ENCODE measurements at places on chromosomes 4 and X.

DNA sequence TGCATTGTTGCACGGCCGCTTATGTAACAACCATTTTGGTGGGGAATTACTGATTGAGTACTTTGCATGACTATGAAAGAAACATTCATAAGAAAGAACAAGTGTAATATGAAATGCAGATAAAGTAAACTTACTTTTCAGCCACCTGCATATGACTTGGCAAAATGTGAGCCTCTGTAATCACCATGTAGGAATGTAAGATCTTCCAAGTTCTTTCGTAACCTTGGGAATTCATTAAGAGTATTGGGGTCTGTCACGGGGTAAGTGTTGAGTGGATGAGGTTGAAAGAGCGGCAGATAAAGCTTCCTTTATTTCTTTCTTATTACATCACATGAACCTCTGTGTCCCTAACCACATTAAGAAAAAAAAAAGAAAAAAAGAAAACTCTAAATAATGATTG, 348.5 kb upstream of the NR3C2 start:
- no peak for DNase-seq

- no peak for DNase-seq
These were observed 44.4 kb downstream of the SEL1L3 start for GRCh38 chr4:25818371-25818871.

GRCh38 chrX:23908219-23909004, 606 bp downstream of the CXorf58 start:
- no peak for DNase-seq

DNA sequence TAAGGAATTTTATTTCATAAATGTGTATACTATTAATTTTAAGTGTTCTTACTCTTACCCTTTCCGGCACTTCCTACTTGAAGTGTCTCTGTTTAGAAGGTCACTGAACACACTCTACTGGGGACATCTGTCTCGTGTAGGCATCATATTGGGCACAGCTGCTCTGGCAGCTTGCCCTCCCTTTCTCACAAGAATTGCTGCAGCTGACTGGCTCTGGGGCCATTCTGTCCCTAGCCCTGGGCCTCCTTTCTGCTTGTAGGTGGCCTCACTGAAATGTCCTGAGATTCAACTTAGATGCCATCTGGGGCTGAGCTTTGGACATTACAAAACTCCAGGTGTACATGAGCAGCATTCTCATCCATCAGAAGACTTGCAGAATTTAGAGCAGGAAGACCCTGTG, 49.6 kb downstream of the SMAD1 start:
- DNase-seq: no peak

DNA sequence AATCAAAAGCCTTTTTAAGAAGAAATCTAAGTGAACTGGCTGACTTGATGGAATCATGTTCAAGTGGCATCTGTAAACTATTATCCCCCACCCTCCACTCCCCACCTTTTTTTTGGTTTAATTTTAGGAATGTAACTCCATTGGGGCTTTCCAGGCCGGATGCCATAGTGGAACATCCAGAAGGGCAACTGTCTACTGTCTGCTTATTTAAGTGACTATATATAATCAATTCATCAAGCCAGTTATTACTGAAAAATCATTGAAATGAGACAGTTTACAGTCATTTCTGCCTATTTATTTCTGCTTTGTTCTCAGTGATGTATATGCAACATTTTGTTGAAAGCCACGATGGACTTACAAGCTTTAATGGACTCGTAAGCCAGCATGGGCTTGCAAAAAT, 162.3 kb downstream of the STIM2 start:
- DNase-seq: no peak

DNA sequence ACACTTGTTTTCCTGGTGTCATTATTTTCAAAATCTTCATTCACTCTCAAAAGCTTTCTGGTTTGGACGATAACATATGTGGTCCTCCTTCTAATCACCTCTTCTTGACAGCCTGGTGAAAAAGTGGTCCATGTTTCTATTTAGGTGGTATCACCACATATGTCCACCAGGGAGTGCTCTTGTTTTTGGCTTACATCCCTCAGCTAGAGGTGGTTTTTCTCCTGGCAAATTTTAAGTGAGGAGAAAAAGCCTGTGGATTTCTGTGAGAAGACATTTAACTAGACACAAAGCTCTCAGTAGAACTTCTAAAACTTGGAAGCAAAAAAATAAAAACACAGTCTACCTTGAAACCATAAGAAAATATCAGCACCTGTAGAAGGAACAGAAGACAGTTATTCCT, 58.0 kb upstream of the FRMPD4 start:
- peak; percentile 52 for DNase-seq

DNA sequence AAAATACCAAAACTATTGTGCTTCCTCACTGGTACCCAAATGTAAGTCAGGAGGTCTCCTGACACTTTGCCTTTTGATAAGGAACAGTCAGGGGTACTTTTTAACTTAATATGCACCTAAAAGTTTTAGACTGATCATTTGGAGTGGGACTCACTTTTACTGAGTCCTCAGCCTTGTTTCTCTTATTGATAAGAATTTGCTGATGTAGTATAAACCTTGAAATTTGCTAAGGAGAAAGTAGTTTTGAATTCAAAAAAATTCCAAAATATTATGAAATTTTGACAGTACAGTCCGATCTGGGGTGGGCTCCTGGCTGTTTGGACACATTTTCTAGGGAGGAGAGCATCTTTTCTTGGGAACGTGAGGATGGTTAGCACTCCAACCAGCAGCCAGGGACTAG, 91.4 kb upstream of the GATB start:
- DNase-seq: no peak

GRCh38 chr4:122602277-122603142, 18.4 kb downstream of the IL21 start:
- peak; percentile 37 for DNase-seq

- peak; percentile 98 for DNase-seq
These were observed at the start of gene TMEM47 for GRCh38 chrX:34656842-34657725. Gene TMEM47 (minus strand): TSS chrX:34657285. CDS start chrX:34657029, 256 bp downstream.

DNA sequence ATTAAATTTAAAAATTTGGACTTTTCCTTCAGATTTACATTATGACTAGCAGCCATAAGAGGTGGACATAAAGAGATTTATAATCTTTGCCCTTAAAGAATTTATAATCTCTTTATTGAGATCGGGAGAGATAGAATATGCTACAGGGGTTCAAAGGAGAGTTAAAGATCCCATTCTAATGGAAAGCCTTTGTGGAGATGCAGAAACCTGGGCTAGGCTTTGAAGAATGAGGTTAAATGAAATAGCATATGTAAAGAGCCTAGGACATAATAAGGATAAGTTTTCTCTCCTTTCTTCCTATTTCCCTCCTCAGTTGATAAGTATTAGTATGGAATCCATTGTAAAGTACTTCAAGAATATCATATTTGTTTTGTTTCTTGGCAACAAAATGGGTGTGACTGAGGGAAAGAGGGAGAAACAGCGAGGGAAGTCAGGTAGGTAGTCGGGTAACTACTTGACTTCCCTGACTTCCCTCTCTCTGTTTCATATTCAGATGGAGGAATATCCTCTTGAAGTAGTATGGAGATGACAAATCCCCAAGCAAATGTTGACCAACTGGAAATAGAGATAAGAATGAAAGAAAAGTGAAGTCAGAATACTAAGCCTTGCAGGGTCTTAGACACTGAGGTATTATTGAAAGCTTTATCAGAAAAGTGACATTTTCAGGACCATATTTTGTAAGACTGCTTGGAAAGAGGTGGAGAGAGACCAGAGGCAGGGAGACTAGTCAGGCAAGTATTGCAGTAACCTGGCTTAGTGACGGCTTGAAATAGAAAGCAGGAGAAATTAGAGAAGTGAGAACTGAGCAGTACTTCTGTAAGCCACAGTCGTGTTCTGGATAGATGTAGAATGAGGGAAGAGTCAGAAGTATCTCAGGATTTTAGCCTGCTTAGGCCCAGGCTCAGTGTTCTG, 82.9 kb downstream of the PDLIM5 start:
- no peak for DNase-seq

- no peak for DNase-seq
These were observed 9.6 kb upstream of the PPP3CA start for GRCh38 chr4:101356928-101357327.

- DNase-seq: peak; percentile 79
These were observed 25.1 kb upstream of the JAKMIP1 start for GRCh38 chr4:6225469-6225868.

DNA sequence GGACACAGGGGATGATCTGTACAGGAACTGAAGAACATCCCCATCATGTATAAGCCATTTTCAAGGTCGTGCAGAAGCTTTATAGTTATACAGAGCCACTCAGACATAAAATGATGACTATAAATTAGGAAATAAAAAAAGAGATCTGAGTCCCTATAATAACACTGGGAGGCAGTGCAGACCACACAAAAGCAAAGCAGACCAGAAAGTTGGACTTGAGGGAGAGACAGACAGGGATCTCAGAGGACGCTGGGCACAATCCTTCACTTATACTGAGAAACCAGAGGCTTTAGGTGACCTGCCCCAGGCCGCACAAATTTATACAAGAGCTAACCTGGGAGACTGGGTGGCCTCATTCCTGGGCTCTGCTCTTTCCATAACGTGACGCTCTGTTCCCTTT, 70.5 kb downstream of the HADH start:
- peak; percentile 32 for DNase-seq

- peak; percentile 68 for DNase-seq
These were observed 141.7 kb downstream of the HHIP start for GRCh38 chr4:144787365-144788258.

DNA sequence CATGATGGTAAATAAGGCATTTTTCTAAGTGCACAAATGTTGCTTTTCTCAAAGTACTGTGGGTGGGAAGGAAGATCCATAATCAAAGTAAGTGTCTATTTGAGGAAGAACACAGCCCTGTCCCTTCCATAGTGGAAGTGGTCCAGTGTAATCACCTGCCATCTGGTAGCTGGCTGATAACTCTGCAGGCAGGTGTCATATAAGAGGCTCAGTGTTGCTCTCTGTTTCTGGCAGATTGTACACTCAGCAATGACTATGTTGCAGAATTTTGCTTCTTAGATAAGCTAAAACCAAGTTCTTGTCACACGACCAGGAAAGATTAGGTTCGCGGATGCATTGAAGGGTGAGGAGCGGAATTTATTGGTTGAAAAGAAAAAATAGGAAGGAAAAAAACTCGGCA, 20.9 kb downstream of the SAGE1 start:
- DNase-seq: no peak

DNA sequence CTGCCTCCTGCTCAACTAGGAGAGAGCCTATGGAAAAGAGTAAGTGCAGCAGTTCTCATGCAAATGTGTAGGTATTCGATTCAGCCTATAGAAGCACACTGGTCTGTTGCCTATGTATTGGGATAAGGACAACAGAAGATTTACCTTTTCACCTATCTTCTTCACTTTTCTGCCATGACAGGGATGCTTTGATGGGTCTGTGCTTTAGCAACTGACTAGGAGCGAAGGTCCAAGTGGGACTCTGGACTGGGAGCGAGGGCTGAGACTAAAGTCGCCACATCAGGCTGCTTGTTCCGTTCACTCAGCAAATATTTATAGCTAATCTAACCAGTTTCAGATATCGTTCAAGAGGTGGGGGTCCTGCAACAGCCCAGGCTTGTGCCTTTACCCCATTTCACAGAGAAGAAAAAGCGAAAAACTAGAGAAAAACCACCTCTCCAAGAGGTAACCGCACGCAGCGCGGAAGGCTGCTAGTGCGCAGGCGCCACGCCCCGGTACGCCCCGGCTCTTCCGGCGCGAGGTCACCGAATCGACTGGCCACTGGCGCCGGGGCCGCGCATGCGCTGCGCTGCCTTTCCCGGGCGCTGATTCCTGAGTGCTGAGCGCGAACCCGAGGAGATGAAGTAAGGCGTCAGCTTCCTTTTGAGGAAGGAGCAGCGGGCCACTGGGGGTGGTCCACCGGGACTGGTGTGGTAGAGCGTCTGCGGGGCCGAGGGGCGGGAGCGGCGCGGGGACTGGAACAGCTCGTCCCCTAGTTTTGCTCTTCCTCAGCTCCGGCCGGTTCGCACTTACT, at the start of gene RBMX2:
Gene RBMX2, plus strand, starts transcription at position 573 of the 793 bp plus-strand sequence. Its CDS starts 46 bp downstream, at position 619.
- DNase-seq: peak; percentile 90

- peak; percentile 5 for DNase-seq
These were observed 113.1 kb downstream of the CCSER1 start for GRCh38 chr4:90240333-90240732.

DNA sequence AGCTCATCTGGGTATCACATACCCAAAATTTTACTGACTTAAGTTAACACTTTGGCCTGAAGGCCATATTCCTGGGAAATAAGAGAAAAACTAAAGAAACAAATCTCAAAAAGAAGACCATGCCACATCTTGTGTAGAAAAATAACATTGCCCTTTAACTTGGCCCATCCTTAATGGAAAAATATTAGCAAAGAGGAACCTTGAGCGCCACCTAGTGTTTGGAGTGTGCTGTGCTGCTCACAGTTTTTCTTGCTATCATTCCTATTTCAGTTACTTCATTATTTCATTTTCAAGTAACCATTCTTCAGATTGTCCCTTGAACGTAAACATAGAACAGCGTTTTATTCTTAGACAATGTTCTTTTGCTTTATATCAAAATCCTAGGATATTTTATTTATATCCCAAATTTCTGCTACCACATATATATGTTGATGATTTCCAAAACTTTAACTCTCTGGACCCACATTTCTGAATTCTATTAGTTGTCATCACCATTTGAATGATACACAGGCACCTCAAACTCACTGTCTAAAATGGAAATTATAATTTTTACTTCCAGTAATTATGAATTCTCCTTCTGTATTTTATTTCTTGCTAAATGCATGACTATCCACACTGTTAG, 999.0 kb upstream of the ADGRL3 start:
- peak; percentile 66 for DNase-seq

DNA sequence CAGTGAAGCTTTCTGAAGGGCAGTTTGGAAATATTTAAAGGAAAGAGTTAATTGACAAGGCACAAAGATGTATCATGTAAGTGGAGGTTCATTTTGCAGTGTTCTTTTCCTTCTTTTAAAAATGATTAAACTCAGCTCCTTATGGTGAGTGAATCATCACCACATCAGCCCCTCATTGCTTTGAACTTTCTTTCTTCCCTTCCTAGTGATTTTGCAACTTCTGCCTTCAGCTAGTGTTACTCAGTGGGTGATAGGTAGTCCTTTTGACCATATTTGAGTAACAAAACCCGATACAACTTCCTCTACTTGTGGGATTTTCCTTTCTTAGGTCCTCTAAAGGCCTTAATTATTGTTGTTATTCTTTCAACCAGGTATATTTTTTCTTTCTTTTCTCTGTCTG, 8.2 kb downstream of the ZCCHC4 start:
- DNase-seq: no peak

GRCh38 chr4:38237139-38237538, 276.9 kb downstream of the PTTG2 start:
- no peak for DNase-seq

DNA sequence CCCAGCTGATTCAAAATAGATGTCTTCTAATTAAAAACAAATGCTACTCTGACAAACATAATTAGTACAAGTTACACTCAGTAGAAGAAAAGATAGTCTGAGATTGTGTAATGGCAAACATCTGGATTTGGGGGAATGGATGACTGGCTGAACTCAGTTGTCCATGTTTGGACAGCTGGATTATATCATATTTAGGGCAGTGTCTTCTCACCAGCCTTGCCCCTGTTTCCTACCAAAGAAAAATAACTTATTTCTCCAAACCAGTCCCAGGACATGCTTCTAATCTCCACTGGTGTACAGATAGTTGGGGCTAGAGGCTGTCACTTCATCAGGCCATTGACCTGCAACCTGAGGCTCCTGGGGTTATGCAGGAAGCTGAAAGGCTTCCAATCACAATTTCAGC, 237.3 kb downstream of the USP46 start:
- no peak for DNase-seq
